ENCODE measurements at places on chromosomes 3 and 15. TPM values are rescaled to one million over a fixed set of nuclear protein-coding genes. Genes with fewer than 3 reads are reported as not detected.
A peak's percentile ranks its signal among the peaks of the same experiment; 100 is the strongest.

- H3K36me3 ChIP-seq = no peaks in the 10 kb centered on the region
- H3K27ac ChIP-seq = no peak overlapping the region
Observed at GRCh38 chr3:127473244-127474024, 117.1 kb downstream of the TPRA1 start.

- no peak overlapping the region for H3K27ac ChIP-seq
- no peak for DNase-seq
- H3K36me3 ChIP-seq = no peaks in the 10 kb centered on the region
- H3K4me3 ChIP-seq = no peak overlapping the region
Observed at GRCh38 chr3:141065258-141065657, 14.1 kb downstream of the SPSB4 start.

- DNase-seq = no peak
- no peak overlapping the region for H3K4me3 ChIP-seq
- no peaks in the 10 kb centered on the region for H3K36me3 ChIP-seq
- H3K27ac ChIP-seq = no peak overlapping the region
Observed at GRCh38 chr3:24523988-24524727, 29.5 kb upstream of the THRB start.

DNA sequence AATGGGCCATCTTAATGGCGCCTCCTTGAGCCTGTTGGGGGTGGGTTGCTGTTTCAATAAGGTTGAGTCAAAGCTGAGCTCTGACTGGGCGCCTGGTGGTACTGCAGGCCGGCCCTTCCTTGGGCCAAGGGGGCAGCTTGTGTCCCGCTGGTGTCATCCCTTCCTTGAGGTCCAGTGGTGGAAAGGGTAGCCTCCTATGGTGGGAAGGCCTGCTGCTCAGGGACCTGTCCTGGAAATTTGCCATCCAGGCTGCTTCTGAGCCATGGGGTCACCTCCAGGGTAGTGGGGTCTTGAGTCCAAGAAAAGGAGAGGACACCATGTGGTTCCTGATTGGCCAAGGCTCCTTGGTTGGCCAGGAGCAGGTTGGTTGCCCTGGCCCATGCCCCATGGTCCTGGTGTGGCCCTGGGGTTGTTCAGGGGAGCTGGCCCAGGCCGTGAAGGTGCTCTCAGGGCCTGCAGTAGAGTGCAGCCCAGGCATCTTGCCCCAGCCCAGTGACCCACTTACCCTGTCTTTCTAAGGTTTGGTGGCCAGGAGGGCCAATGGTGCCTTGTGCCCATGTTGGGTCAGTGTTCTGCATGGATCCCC lies 188.7 kb downstream of the UBE3A start:
- no peaks in the 10 kb centered on the region for H3K27me3 ChIP-seq
- no peak overlapping the region for H3K4me3 ChIP-seq
- no peak overlapping the region for H3K27ac ChIP-seq
- DNase-seq = peak; percentile 4

DNA sequence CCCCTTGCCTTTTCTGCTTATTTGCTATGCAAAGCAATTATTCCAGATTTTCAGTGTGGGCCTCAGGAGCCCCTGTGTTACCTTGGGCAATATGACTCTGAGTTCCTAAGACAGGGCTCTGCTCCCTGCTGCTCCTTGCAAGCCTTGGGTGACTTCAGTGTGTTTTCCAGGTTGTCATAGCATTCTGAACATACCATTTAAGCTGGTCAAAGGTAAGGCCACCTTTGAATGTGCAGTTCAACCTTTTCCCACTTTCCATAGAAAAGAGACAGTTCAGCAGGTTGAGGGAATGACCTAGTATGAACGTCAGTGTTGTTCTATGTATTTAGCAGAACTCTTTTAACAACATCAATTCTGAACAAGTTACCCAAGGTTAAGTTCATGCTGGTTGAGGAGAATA lies 302.2 kb downstream of the PTPRG start:
- H3K4me1 ChIP-seq = no peaks in the 10 kb centered on the region
- no peak overlapping the region for H3K4me3 ChIP-seq
- no peaks in the 10 kb centered on the region for H3K27me3 ChIP-seq
- no peaks in the 10 kb centered on the region for H3K36me3 ChIP-seq
- DNase-seq = no peak
- H3K27ac ChIP-seq = no peak overlapping the region

DNA sequence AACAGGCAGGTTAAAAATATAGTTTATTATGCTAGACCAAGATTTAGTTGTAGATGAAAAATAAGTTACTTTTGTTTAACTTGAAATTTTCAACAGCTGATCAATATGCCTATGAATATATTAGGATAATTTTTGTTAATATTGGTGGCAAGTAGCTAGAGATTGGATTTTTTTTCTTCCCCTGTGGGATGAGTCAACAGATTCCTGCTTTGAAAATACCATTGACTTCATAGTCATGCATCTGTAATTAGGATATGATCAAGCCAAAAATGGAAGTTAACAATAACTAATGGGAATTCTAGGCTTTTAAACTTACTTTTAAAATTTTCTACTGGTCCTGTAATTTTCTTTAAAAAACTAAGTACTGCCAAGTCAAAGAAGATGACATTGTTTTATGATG lies 211.7 kb downstream of the ZIC1 start:
- no peak for DNase-seq
- no peak overlapping the region for H3K27ac ChIP-seq
- no peaks in the 10 kb centered on the region for H3K4me1 ChIP-seq
- H3K36me3 ChIP-seq = no peaks in the 10 kb centered on the region

GRCh38 chr3:58104151-58104550 lies 95.9 kb downstream of the FLNB start:
- H3K27me3 ChIP-seq = no peaks in the 10 kb centered on the region
- peaks cover 6% of the 10 kb centered on the region for H3K36me3 ChIP-seq
- no peak overlapping the region for H3K27ac ChIP-seq
- no peak overlapping the region for H3K4me3 ChIP-seq
- DNase-seq = no peak

- DNase-seq = peak; percentile 24
- H3K27ac ChIP-seq = peak overlapping the region; percentile 83
- no peaks in the 10 kb centered on the region for H3K36me3 ChIP-seq
Observed at GRCh38 chr3:20054549-20054987, 14.3 kb downstream of the KAT2B start.

DNA sequence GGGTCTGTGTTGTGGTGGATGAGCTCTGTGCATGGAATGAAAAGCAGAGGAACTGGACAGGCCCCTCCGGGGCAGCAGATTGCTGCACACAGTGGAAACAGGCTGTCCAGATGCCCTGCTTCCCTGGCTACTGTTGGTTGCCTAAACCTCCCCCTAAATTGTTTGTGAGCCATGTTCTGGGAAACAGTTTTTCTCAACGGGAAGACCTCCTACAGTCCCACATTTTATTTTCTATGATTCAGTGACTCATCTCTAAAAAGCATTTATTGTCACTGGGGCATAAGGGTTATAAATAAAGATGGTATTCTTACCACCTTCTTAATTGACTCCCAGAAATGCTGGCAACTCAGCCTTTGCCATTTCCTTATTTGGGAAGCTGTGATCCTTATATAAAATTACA lies 20.3 kb upstream of the PTPN9 start:
- H3K4me3 ChIP-seq = no peak overlapping the region
- no peaks in the 10 kb centered on the region for H3K4me1 ChIP-seq
- DNase-seq = no peak
- peaks cover 41% of the 10 kb centered on the region for H3K36me3 ChIP-seq

- no peak overlapping the region for H3K4me3 ChIP-seq
- H3K27me3 ChIP-seq = no peaks in the 10 kb centered on the region
- no peaks in the 10 kb centered on the region for H3K4me1 ChIP-seq
- no peaks in the 10 kb centered on the region for H3K36me3 ChIP-seq
Observed at GRCh38 chr3:140731440-140732119, 53.7 kb downstream of the TRIM42 start.

- no peak for DNase-seq
- H3K36me3 ChIP-seq = peaks cover 12% of the 10 kb centered on the region
- H3K4me1 ChIP-seq = no peaks in the 10 kb centered on the region
- H3K4me3 ChIP-seq = no peak overlapping the region
- no peaks in the 10 kb centered on the region for H3K27me3 ChIP-seq
Observed at GRCh38 chr15:72732086-72732485, 46.1 kb downstream of the BBS4 start.

DNA sequence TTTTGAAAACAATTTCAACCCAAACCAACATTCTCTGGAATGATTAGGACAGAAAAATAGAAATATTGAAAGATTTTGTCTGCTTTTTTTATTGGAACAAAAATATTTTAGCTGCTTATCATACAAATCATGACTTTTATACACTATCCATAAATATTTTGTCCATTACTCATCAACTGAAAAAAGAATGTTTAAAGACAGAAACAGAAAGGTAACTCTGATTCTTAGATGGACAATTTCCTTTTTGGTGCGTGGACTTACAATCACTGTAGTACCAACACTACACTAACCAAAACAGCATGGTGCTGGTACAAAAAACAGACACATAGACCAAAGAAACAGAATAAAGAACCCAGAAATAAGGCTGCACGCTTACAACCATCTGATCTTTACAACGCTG lies 582.8 kb upstream of the CCDC54 start:
- no peaks in the 10 kb centered on the region for H3K4me1 ChIP-seq
- H3K27ac ChIP-seq = no peak overlapping the region
- H3K27me3 ChIP-seq = no peaks in the 10 kb centered on the region
- no peak for DNase-seq

GRCh38 chr3:115930168-115930567 lies 306.9 kb downstream of the GAP43 start:
- H3K27ac ChIP-seq = no peak overlapping the region
- no peak overlapping the region for H3K4me3 ChIP-seq

- H3K4me3 ChIP-seq = no peak overlapping the region
- H3K36me3 ChIP-seq = no peaks in the 10 kb centered on the region
- no peak overlapping the region for H3K27ac ChIP-seq
Observed at GRCh38 chr15:48891232-48891765, 13.4 kb downstream of the EID1 start.

DNA sequence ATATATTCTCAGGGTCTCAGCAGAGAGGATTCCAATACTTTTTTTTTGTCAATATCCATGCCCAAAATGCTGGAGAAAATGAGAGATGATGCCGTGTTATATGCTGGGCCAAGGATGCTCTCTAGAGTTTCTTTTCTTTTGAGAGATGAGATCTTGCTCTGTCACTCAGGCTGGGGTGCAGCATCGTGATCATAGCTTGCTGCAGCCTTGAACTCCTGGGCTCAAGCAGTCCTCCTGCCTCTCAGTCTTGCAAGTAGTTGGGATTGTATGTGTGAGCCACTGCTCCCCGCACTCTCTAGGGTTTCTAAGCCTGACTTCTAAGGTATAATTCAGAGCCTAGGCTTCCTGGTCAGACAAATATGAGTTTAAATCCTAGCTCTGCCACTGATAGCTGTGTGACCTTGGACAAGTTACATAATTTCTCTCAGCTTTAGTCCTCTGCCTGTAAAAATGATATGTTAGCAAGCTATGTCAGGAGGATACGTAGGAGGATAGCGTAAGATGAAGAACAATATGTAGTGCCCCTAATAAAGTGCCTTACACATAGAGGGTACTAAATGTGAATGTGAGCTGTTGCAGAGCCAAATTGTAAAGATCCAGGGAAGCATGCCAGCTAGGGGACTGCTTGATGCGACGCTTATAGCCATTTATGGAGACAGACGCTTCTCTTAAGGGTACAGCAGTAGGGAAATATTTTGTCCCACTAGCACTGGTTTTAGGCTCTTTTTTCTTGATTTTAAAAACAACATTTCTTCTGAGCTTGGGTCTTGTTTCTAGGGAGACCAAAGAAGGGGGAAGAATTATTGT lies 7.4 kb downstream of the STARD9 start:
- H3K4me1 ChIP-seq = no peaks in the 10 kb centered on the region
- H3K27me3 ChIP-seq = no peaks in the 10 kb centered on the region
- no peaks in the 10 kb centered on the region for H3K36me3 ChIP-seq
- no peak for DNase-seq

GRCh38 chr3:51678641-51679040 lies 7.6 kb downstream of the TEX264 start:
- peaks cover 10% of the 10 kb centered on the region for H3K36me3 ChIP-seq
- no peak overlapping the region for H3K27ac ChIP-seq
- H3K4me3 ChIP-seq = no peak overlapping the region
- DNase-seq = no peak
- no peaks in the 10 kb centered on the region for H3K27me3 ChIP-seq
- peaks cover 3% of the 10 kb centered on the region for H3K4me1 ChIP-seq

DNA sequence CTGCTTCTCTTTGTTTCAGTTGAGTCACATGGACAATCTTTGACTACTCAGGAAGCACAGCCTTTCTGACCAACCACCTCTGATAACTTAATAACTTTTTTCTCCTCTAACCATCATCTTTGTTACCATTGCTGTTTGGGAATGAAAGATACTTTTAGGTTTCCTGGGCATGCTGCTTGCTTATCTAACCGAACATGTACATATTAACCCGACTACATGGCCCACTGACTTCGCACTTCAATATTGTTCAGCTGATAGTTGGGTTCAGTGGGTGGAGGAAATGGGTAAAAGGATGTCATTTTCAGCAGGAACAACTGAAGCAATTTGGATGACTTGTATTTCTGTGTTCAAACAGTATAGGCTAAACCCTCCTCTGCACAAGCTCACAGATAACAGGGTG lies 214.3 kb downstream of the SQOR start:
- H3K4me1 ChIP-seq = no peaks in the 10 kb centered on the region
- H3K27me3 ChIP-seq = no peaks in the 10 kb centered on the region
- H3K27ac ChIP-seq = no peak overlapping the region
- no peak for DNase-seq

DNA sequence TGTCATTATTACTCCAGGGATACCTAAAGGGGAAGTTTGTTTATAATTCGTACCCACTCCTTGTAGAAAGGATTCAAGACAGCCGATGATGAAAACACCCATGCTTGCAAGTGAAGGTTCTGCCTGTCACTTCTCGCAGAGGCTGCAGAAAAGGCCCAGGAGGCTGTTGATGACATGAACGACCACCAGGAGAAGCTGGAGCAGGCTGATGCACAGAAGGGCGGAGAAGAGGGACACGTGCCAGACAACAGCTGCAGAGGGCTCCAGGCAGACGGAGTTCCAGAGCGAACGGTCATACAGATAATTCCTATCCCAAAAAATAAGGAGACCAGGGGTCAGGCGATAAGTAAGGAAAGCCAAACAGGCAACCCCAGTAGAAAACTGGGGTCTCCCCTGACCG lies 5.7 kb upstream of the DYNLT2B start:
- H3K4me1 ChIP-seq = no peaks in the 10 kb centered on the region
- H3K4me3 ChIP-seq = no peak overlapping the region
- peaks cover 4% of the 10 kb centered on the region for H3K27me3 ChIP-seq
- DNase-seq = peak; percentile 83

The MUC13 gene
- total RNA-seq = 0.43 TPM

The GCSAM gene
- total RNA-seq = 0.97 TPM

The PLCH1 gene
- total RNA-seq = 14.2 TPM

The KNG1 gene
- 0.15 TPM for total RNA-seq

The CLDN16 gene
- 0.26 TPM for total RNA-seq

The TMC3 gene
- not detected for total RNA-seq

The SAMD7 gene
- not detected for total RNA-seq

The SIDT1 gene
- 16.3 TPM for total RNA-seq

Data from lung (tissue), 17 donors.